ENCODE measurements at places on chromosomes 1 and 21.
A peak's percentile ranks its signal among the peaks of the same experiment; 100 is the strongest.

DNA sequence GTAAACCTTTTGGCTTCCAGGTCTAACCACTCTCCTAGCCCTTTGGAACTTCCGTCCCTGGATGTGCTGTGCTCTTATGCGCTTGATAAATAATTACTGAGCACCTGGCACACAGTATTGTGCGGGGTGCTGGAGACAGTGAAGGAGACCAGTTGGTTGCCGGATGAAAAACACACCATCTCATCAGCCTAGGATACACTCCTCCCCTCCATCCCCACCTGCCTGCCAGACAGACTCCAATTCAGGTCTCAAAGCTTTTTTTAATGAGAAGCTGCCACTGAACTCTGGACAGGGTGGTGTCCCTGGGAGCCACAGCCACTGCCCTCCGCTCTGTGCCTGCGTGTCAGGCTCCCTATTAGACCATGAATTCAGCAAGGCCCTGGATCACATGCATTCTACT lies 9.2 kb downstream of the GNB1 start:
- no peak for DNase-seq

DNA sequence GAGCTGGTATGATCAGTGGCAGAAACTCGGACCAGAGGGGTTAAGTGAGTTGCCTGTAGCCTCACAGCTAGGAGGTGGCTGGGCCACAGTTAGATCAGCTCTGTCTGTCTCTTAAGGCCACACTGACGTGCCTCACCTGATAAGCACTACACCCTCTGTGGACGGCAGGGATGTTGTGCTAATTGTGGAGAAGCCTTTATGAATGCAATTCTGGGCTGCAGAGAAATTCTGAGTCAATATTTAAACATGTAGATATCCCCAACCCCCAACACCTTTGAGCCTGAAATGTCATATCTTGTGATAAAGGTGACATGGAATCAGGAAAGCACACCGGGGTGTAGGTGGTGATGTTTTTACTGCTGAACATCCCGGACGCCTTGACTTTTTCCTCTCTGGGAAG lies 88.3 kb downstream of the KCNJ6 start:
- no peak for DNase-seq

DNA sequence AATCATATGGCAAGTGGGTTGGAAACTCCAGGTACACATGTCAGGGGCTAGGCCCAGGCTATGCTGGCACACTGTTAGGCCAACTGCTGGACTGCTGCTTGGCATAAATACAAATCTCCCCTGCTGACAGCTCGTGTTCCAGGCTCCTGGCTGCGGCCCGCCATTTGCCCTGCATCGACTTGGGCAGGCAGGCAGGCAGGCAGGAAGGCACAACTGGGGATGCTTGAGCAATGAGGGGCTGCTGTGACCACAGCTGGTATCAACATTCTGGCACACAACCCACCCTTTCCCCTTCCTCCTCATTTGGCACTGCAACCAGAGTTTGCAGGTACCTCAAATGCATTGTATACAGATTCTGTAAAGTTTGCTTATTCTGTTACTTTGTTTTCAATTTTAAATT lies 53.2 kb downstream of the SAMSN1 start:
- DNase-seq = no peak

DNA sequence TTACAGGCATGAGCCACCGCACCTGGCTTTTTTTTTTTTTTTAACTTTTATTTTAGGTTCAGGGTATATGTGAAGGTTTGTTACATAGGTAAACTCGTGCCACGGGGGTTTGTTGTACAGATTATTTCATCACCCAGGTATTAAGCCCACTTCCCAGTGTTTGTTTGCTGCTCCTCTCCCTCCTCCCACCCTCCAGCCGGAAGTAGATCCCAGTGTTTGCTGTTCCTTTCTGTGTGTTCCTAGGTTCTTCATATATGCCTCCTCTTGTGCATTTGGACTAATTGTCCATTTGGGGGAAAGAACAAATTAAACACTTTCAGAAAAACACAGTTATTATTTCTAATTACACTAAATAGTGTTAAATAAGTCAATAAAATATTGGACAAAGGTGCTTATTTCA lies 1.1 kb upstream of the SLC2A7 start:
- no peak for DNase-seq

GRCh38 chr1:195520757-195521156 lies 1087.5 kb downstream of the KCNT2 start:
- no peak for DNase-seq

DNA sequence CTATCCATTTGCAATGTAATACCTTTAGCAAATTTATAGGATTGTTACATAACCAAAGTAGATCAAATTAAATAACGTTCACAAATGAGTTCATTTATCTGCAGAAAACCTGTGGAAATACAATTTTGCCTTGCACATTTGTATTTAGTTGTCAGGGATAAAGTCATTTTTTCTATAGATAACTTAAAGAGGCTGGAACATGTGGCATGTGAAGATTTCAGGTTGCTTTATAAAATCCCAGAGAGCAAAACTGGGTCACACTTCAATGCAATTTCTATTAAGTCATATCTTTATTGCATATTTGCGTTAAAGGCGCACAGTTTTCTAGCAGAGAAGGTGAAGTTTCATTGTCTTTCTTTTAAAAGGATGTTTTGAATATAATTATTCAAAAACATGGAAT lies 342.4 kb downstream of the USP25 start:
- DNase-seq = no peak

DNA sequence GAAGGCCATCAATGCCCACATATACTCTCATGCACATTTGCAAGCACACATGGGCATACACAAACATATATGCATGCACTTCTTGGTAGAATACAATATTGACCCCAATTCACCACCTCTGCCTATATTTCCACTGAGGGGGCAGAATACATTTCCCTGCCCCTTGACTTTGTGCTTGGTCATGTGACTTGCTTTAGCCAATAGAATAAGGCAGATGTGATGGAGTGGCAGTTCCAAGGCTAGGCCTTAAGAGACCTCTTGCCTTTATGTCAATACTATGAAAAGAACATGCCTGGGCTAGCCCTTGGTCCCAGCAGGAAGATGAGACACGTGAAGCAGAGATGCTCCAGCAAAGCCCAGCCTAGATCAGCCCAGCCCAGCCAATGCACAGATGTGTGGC lies 66.0 kb upstream of the GRIK3 start:
- no peak for DNase-seq

DNA sequence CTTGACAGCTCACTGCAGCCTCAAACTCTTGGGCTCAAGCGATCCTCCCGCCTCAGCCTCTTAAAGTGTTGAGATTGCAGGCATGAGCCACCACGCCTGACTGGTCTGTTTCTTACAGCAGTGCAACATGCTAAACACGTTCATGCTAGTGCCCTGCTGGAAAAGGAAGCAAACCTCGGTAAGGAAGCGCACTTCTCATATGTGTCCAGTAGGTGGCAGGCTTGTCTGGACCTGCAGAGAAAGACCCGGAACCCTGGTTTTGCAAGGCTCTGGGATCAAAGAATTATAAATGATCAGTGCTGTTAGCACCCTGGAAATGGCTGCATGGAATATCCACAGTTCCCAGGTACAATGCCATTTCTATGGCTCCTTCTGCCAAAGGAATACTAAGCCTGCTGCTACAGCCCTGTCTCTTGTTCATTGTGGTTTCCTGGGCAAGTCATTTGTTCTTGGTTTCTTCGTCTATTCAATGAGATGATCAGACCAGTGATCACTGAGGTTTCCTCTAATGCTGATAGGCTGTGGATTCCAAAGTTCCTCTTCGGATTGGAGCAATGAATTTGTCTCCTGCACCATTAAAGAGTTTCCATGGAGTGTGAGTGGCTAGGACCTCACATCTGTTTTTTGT lies 15.9 kb downstream of the RNU5D-1 start:
- peak; percentile 53 for DNase-seq

DNA sequence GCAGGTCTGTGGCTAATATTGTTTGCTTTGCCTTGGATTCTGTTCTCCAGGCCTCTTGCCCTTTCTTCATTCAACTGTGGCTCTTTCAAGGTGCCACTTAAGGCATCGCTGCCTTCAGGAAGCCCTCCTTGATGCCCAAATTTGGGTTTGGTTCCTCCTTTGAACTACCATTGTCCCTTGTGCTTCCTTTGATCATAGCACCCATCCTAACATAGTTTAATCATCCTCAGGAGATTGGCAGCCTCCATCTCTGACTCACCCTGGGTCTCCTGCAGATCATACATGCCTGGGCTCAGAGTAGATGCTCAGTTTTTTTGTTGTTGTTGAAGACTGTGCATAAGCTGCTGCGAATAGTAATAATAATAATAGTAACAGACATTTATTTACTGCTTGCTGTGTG lies 54.4 kb upstream of the ACOT11 start:
- DNase-seq = no peak

DNA sequence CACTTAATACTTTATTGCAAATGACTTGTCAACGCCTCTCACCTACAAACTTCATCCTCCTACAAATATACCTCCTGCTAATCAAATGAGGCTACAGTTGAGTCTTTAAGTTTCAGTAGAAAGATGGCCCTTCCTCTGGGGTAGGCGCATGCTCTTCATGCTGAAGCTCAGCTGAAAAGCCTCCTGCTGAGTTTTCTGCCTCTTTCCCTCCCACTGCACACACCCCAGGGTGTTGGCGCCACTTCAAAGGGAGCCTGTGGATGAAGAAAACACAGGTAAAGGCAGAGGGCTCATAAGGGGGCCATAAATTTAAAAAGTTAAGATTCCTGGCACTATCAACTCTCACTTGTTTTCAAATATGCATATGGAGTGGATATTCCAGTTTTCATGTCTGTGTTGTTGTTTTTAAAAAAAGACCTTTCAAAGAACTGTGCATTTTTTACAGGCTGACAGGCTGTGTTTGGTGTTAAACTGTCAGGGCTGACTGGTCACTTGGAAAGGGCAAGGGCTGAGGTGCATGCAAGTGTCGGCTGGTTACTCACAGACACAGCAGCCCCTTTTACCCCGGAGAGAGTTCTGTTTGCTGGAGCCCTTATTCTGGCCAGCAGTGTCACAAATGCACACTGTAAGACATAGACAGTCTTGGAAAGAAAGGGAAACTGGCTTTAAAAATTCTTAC lies 42.9 kb upstream of the LGALS8 start:
- no peak for DNase-seq

DNA sequence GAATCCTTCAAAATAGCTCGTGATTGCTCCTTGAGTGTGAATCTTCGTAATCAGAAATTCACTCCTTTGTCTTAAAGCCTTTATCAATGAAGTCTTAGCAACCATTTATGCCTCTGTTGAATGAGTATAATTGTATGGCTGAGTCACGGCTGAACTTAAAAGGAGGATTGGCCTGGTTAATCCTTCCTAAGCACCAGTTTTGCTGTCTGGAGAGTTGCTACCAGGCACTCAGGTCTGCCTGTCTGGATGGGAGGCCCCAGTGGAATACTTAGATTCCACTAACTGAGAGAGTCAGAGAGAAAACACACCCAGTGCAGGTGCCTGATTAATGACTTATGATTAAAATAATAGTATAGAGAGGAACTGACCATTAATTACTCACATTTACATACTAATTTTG lies 7.6 kb upstream of the HHAT start:
- no peak for DNase-seq

DNA sequence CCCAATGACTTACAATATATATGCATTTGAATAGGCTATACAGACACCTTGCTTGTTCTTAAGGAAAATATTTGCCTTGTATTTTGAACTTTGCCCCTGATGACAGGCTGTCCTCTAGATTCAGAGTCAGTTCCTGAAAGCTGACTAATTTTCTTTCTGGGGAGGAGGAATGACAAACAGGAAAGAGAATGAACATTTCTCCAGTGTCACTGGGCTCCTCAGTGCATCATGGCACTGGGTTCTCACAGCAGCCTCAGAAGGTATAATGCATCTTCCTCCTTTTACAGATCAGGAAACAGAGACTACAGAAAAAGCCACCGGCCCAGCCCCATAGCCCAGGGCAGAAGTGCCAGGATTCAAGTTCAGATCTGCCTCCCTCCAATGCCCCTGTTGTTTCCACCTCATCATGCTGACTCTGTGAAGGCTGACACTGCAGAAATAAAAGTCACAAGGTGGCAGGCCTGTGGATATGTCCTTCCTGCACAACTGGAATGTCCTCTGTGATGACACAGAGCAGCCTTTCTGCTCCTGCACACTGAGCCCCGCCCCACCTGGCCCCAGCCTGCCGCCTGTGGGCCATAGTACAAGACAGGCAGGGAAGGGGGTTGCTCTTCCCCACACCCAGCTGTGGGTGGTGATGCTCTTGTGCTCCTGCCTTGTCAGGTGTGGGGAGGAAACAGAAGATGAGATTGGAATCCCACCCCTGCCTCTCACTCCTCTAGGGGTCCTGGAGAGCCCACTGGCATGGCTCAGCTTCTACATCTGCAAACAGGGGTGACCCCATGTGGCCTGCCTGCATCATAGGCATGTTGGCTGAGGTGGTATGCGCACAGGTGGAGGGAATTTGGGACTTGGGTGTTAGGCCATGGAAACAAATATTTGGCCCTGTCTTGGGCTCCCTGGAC lies 6.4 kb downstream of the TTC22 start:
- no peak for DNase-seq

- DNase-seq = no peak
Measured at GRCh38 chr1:2229911-2230731, 2.0 kb downstream of the SKI start.

DNA sequence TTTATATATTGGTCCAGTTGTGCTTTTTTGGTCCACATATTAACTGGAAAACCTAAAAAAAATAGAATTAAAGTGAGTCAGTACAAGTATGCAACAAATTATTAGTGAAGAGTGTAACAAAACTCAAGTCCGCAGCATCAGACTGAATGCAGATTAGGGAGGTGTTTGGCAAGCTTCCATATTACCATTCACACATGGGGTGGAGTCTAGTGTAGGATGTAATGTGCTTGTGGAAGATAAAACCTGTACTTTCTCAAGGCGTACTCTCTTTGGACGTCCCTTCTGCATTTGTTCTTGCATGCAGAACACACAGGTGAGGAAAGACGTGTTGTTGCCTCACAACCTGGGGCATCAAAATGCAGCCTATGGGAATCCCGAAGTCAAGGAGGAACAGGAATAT lies 668.7 kb downstream of the MRPL39 start:
- DNase-seq = no peak

GRCh38 chr1:81151206-81151605 lies 649.5 kb upstream of the ADGRL2 start:
- DNase-seq = no peak

GRCh38 chr1:165898837-165899236 lies 71.4 kb downstream of the UCK2 start:
- DNase-seq = no peak

- DNase-seq = peak; percentile 32
Measured at GRCh38 chr1:20440785-20441200, 45.2 kb downstream of the CAMK2N1 start.

- DNase-seq = no peak
Measured at GRCh38 chr1:103056423-103056822, 51.9 kb downstream of the COL11A1 start.

- DNase-seq = no peak
Measured at GRCh38 chr1:229875086-229875485, 192.0 kb upstream of the GALNT2 start.

- DNase-seq = no peak
Measured at GRCh38 chr1:165699577-165699976, 1.2 kb upstream of the ALDH9A1 start.

- no peak for DNase-seq
Measured at GRCh38 chr1:240413732-240414131, 198.2 kb downstream of the GREM2 start.

DNA sequence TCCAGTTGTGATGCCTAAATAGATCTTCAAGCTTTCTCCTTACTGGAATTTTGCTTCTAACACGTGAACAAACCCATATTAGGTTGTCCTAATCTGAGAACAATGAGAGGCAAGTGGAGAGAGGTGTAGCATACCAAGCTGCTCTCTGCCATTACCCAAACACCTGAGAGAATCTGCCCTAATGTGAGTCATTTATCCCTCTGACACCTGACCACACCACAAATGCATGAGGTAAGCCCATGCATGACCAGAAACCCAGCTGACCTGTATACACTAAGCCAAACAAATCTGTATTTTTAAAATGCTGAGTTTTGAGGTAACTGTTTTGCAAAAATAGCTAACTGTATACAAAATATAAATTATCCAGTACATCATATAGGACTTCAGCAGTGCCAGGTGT lies 1458.1 kb upstream of the B3GALT2 start:
- DNase-seq = no peak
